ENCODE measurements at places on chromosomes 5 and 9.

- no peak for DNase-seq
These were observed 407.1 kb upstream of the PAPPA start for GRCh38 chr9:115746496-115746895.

GRCh38 chr5:38892363-38892762 lies 46.6 kb downstream of the OSMR start:
- DNase-seq: no peak

- DNase-seq: no peak
These were observed 235.3 kb downstream of the PRDM9 start for GRCh38 chr5:23742701-23743100.

GRCh38 chr5:68409259-68409658 lies 193.7 kb downstream of the PIK3R1 start:
- DNase-seq: no peak

DNA sequence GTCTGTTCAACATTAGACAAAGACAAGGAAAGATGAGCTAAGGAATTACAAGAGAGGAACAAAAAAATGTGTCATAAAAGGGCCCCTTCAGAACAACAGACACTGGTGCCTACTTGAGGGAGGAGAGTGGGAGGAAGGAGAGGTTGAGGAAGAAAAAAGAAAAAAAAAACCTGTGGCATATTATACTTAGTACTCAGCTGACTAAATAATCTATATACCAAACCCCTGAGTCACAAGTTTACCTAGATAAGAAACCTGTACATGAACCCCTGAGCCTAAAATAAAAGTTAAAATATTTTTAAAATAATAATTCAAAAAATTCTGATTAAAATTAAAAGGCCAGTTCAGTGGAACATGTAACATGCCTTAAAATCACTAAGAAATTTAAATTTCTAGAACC lies 107.3 kb downstream of the MTREX start:
- no peak for DNase-seq

DNA sequence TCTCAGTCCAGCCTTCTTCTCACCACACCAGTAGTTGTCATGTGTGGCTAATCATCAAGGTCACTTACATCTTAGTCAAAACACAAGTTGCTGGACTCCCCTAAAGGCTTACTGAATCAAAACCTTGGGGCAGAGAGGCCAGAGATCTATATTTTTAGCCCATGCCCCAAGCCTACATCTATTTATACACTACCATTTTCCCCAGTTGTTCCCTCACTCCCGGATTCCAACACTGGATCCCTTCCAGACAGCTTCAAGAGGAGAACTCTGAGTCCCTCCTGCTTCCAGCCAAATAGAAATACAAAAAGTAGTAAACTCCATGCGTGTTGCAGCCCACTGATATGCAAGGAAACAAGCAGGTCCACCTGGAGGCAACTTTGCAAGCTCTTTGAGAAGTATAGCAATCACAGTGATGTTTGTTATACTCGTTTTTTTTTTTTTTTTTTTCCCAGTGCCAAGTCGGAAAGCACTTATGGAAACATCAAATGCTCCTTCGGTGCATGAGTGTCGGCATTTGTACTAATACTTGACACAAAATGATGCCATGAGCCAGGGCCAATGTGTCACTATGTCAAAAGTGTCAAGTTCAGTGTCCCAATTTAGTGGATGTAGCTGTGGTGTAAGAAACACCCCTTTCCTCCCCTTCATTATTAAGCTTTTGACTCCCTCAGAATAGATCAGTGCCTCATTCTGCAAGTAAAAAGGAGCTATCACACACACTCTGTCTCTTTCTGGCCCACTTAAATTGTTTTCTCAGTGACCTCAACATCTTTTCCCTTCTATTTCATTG lies 594.2 kb upstream of the SGCD start:
- DNase-seq: no peak

DNA sequence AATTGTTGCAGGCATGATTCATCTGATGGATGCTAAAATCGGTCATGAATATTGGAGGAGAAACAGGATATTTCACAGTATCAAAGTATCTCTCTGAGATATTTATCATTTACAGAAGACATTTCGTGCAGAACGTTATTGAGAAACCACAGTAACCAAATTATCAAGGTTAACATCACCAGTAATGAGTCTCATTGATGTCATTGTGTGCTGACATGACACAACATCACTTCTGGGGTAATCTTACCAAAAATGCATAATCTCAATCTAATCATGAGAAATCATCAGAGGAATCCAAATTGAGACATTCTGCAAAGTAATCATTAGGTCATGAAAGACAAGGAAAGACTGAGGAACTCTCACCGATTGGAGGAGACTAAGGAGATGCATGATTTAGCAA lies 42.7 kb downstream of the C5orf22 start:
- DNase-seq: no peak

- no peak for DNase-seq
These were observed 211.8 kb downstream of the DCP2 start for GRCh38 chr5:113188436-113188835.

- no peak for DNase-seq
These were observed 51.4 kb downstream of the NEURL1B start for GRCh38 chr5:172692451-172692850.

DNA sequence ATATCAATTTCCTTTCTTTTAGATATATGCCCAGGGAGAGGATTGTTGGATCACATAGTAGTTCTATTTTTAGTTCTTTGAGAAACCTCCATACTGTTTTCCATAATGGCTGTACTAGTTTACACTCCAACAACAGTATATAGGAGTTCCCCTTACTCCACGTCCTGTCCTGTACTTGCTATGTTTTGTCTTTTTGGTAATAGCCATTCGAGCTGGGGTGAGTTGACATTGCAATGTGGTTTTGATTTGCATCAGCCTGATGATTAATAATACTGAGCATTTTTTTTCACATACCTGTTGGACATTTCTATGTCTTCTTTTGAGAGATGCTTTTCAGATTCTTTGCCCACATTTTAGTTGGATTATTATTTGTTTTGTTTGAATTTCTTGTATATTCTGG lies 445.9 kb downstream of the NTRK2 start:
- DNase-seq: no peak

GRCh38 chr9:18427691-18428090 lies 46.3 kb upstream of the ADAMTSL1 start:
- DNase-seq: no peak

DNA sequence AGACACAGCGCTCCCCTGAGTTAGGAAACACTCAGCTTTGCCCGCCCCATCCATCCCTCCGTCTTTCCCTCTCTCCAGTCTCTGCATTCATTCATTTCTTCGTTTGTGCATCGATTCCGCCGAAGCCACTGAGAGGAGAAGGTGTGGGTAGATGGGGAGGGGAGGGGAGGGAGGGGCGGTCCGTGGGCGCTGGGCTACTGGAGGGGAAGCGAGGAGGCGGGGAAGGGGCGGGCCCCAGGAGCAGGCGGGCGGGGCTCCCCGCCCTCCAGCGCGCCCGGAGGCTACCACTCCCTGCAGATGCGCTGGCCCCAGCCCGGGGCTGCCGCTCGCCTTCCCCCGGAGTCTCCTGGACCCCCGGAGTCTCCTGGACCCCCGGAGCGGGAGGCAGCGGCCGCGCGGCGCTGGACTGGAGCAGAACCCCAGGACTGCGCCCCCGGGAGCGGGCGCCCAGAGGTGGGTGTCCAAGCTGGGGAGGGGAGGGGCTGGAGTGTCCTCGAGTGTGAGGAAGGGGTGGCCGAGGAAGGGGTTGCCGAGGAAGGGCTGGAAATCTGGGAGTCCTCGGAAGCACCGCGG lies 159.5 kb downstream of the C9orf152 start:
- DNase-seq: no peak

GRCh38 chr9:119416793-119417192 lies 47.6 kb upstream of the BRINP1 start:
- DNase-seq: no peak

GRCh38 chr5:120447706-120448239 lies 16.3 kb upstream of the PRR16 start:
- DNase-seq: no peak

DNA sequence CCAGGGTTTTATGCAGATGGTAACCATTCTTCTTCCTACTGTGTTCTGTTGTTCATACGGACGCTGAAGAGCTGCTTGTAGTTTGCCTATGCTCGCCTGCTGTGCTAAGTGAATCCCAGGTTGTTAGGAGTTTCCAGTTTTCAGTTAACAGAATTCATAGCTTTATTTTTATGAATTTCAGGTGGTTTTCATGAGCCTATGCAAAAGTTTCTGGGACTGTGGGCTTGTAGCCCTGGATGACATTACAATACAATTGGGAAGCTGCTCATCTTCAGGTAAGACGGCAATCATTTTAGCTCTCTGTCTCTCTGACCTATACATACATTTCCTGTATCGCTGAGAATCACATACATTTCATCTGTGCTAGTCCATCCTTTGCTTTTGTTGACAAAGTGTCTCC lies 90.3 kb upstream of the SMC5 start:
- DNase-seq: no peak

DNA sequence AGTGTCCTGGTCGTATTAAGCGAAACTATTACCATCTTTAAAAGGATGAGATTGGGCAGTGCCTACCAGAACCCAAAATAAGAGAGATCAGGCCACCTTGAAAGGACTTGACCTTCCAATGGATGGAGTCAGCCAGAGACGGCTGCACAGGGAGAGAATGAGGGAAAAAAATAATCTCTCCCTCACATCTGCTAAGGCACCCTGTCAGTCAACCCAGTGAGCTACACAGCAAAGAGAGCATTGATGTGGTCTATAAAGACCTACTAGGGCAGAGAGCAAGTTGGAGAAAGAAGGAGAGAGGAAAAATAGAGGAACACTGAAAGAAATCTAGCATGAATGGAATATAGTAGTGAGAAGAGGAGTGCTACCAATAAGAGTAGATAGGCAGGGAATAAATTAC lies 68.0 kb upstream of the FTMT start:
- no peak for DNase-seq

GRCh38 chr5:33969572-33970452 lies 14.7 kb downstream of the SLC45A2 start:
- no peak for DNase-seq
